ENCODE measurements at places on chromosomes 12 and 14.

GRCh38 chr14:55053500-55053899, 2.1 kb downstream of the MAPK1IP1L start:
- DNase-seq = no peak

DNA sequence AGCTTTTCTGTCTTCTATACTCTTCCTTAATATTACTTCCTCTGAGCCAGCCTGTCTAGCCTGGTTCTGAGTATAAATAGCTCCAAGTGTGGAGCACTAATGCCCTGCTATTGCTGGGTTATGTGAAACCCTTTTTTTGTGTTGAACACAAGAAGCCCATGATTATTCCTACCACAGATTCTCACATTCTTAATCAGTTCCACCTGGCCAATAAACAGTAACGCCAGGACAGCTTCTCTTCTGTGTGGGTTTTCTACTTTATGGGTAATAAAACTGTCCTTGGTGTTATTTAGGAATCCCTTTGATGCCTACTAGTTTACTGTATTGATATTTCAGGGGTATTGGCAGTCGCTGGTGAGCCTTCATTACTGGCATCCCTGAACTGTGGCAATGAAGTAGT, 48.9 kb upstream of the LRIG3 start:
- no peak for DNase-seq

GRCh38 chr12:38155526-38156496, 160.8 kb upstream of the ALG10B start:
- DNase-seq = no peak

GRCh38 chr12:53726341-53726740, 911 bp downstream of the CALCOCO1 start:
- DNase-seq = no peak

GRCh38 chr14:89324501-89325298, 92.3 kb downstream of the FOXN3 start:
- DNase-seq = no peak

DNA sequence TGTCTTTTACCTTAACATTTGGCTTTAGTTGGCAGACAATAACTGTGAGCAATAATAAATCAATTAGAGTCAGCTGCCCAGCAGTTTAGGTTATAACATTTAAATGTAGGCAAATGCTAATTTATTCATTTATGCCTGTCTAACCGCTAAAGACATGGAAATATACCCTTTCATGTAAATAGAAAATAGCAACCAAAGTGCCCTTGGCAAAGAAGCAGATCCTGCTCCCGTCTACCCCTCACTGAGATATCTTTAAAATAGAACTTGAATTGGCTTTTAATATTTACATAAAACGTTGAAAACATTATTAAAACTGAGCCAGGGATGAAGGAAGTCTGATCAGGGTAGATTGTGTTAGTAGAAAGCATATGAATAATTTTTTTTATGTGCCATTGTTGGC, 67.3 kb downstream of the ATP23 start:
- DNase-seq = no peak

DNA sequence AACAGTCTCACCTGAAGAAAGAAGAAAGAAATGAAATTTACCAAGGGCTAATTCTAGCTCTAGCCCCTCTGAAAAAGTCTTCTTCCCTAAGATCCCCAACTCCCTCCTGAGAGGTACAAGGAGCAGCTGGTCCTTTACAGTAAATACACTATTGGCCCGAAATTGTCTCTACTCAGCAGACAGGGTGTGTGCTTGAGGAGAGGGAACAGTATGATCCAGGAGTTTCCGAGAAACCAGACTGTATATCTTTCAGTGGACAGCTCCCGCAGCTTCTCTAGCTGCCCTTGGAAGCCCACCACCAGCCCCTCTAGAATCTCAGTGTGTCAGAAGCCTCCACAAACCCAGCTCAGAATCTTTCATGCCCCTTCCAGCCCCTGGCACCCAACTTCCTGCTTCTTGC, 8.1 kb downstream of the GPR84 start:
- DNase-seq = no peak

DNA sequence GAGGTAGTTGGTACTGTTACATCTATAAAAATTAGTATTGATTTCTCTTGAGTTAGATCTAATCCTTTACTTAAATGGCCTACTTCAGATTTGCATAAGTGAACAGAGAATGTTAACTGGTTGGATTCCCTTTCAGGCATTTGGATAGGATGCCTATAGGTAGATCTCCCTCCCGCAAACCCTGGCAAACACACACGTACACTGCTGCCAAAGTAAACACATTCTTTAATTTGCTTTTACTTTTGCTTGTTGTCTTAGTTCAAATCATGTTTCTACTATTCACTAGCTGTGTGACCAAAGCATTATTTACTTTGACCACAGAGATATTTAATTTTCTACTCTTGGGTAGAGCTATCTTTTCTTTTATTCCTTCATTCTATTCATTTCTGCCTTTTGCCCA, 936.1 kb upstream of the FBXO33 start:
- no peak for DNase-seq

- no peak for DNase-seq
These were observed 31.4 kb upstream of the C12orf76 start for GRCh38 chr12:110079477-110080400.

GRCh38 chr12:107912421-107913004, 138.0 kb downstream of the ASCL4 start:
- no peak for DNase-seq

- DNase-seq = no peak
These were observed 25.8 kb upstream of the CNOT2 start for GRCh38 chr12:70217416-70217815.

GRCh38 chr14:62409626-62410300, 635.5 kb downstream of the KCNH5 start:
- DNase-seq = no peak

- no peak for DNase-seq
These were observed 47.1 kb upstream of the KICS2 start for GRCh38 chr12:64269161-64269560.

GRCh38 chr14:92484132-92484823, 29.3 kb upstream of the RIN3 start:
- no peak for DNase-seq

GRCh38 chr12:70948236-70948975, 27.9 kb upstream of the PTPRR start:
- no peak for DNase-seq

DNA sequence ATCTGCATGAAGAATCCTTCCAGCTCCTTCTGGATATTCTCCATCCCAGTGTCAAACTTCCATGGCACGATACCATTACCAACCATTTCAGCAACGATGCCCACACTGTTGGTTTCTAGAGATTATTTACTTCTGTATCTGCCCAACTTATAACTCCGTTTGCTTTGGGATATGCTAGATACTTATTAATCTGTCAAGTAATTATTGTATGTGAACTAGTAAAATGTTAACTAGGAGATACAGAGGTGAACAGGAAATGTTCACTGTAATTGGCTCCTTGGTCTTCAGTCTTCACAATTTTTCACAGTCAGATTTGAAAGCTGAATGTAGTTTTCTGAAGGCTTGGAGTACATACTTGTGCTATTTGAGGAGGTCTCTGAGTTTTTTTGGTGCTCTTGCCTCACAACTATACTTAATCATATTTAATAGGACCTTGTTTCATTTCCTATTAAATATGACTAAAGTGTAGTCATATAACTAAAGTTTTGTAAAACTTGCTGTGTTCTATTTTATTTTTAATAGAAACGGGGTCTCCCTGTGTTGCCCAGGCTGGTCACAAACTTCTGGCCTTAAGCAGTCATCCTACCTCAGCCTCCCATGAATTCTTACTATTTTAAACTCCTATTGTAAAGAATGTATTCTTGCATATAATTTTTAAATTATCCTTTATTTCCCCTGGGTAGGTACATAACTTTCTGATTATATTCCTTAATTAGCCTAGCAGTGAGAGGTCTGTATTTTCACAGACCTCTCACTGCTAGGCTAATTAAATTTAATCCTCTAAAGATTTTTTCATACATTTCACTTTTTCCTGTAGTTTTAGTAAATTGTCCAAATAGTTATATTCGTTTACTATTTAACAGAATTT, 79.7 kb downstream of the FGD4 start:
- no peak for DNase-seq

GRCh38 chr14:77738559-77739250, 22.3 kb downstream of the SNW1 start:
- DNase-seq = no peak

DNA sequence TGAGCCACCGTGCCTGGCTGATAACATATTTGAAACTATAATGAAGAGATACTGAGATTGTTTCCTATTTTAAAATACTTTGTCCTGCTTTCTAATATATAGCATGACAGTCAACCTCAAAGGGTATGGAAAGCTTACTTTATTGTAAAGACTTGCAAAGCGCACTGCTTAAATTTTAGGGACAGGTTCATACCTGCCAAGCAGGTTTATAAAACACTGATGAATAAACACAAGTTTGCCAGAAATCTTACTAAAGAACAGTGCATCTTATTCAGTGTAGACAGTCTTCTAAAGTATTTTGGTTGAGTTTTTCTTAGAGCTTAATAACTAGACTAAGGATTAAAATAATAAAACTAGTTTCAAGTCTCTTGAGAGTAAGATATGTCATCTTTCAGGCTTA, 4.8 kb downstream of the C12orf71 start:
- DNase-seq = no peak

DNA sequence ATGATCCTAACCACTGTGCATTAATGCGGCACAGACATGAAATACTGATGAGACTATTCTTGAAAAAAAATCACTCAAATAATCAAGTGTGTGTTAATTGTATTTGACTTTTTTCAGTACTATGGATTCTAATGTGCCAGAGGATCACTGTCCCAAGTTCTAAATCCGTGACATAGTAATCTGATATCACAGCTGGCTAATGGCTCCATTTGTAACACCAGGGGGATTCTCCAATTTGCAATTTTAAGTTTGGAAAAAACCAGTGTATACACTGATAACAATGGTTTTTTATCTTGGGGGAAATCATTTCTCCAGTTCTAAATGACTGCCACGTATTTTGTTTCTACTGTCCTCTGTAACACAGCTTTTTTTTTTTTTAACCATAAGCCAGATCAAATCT, 33.0 kb downstream of the MPHOSPH9 start:
- DNase-seq = no peak

- DNase-seq = no peak
These were observed 78.0 kb upstream of the SSTR1 start for GRCh38 chr14:38129705-38130104.

- no peak for DNase-seq
These were observed 451.4 kb upstream of the PDE3A start for GRCh38 chr12:19916974-19917373.

- DNase-seq = no peak
These were observed 31.9 kb downstream of the ERG28 start for GRCh38 chr14:75628816-75629215.

- DNase-seq = no peak
These were observed 235 bp downstream of the RAB2B start for GRCh38 chr14:21476523-21476924.

GRCh38 chr14:94021416-94022157, 4.6 kb upstream of the OTUB2 start:
- no peak for DNase-seq

DNA sequence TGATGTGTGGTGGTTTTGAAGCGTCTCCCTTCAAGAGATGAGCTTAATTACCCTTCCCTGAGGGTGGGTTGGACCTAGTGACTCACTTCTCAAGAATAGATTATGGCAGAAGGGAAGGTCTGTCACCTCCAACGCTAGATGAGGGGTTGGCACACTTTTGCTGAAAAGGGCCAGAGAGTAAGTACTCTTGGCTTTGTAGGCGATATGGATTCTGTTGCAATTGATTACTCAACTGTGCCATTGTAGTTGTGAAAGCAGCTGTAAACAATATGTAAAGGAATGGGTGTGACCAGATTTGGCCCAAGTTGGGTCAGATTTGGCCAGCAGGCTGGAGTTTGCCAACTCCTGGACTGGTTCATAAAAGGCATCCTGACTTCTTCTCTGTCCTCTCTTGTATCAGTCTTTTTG, 53.3 kb downstream of the SMIM41 start:
- DNase-seq = no peak

GRCh38 chr14:100116134-100116533, 43.3 kb downstream of the DEGS2 start:
- no peak for DNase-seq

DNA sequence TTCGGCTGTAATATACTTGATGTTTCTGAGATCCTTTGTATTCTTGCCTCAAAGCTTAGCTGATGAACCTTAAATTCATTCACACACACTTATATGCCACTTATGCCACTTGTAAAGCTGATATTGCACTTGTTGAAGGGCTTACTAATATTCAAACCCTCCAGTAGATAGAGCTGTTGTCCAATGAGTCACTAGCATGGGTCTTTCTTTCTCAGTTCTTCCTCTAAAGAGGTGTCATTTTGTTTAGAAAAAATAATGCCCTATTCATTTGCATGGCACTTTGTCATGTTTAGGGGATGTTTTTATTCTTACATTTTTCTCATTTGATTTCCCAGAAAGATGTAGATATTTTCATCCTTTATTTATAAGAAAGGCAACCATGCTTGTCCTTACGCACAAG, 56.4 kb downstream of the MON2 start:
- no peak for DNase-seq

All from smooth muscle cell of the brain vasculature (primary cell).